ENCODE measurements at places on chromosomes 11 and 22. TPM values are rescaled to one million over a fixed set of nuclear protein-coding genes. Genes with fewer than 3 reads are reported as not detected.

Gene MALAT1
- 5,781 TPM for total RNA-seq

Gene CCDC116
- total RNA-seq = 0.16 TPM

Gene NRXN2
- 1.9 TPM for total RNA-seq

Gene C11orf65
- total RNA-seq = 0.43 TPM

Gene OR8H2
- total RNA-seq = not detected

Gene HIC2
- 1.4 TPM for total RNA-seq

Gene DLG2
- total RNA-seq = 5.7 TPM

Gene MICAL2
- 42.0 TPM for total RNA-seq

Gene RCOR2
- total RNA-seq = 11.1 TPM

Gene CYB5R2
- 1.3 TPM for total RNA-seq

Gene P2RY6
- 2.8 TPM for total RNA-seq

Gene C11orf86
- total RNA-seq = not detected

Gene CCDC87
- 0.27 TPM for total RNA-seq

Gene ANO9
- total RNA-seq = 0.41 TPM

Gene AIFM3
- total RNA-seq = 0.65 TPM

Gene FJX1
- 0.54 TPM for total RNA-seq

Gene IL17REL
- total RNA-seq = not detected

Gene BARX2
- total RNA-seq = not detected

Gene MUC6
- not detected for total RNA-seq

Gene OR9Q1
- not detected for total RNA-seq

Gene OR51B2
- total RNA-seq = not detected

Gene FGF19
- total RNA-seq = not detected

Gene HEPN1
- total RNA-seq = not detected

Gene OR5P2
- total RNA-seq = not detected

Gene TUB
- total RNA-seq = 21.4 TPM

Gene CD3E
- total RNA-seq = 0.70 TPM

Gene KCNK4
- not detected for total RNA-seq

Gene CD6
- total RNA-seq = 0.22 TPM

Gene MYEOV
- not detected for total RNA-seq

Gene NCF4
- total RNA-seq = 9.4 TPM

Gene CREB3L1
- 64.1 TPM for total RNA-seq

Gene UBTFL1
- total RNA-seq = not detected

Gene TSPAN18
- 115 TPM for total RNA-seq

Gene ASCL3
- not detected for total RNA-seq

Gene C22orf42
- total RNA-seq = not detected

Gene GRM5
- total RNA-seq = not detected

Data from Right ventricle myocardium inferior (tissue), 1 donor.